ENCODE measurements at places on chromosomes 3 and 15.

DNA sequence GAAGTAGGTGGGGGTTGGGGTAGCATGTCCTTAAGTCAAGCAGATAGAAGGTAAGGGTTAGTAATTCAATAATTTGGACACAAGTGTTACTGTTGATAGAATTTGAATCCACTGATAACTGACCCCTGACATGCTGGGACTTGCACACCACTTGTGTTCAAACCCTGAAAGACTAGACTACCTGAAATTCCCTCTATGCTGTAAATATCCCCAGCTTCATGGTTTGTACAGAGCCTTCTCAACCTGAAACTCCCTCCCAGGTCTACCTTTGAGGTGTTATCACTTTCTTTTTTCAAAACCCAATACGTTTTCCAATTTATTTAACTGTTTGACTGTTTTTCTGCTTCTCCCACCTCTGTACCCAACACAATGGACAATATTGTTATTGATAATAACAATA is 459.6 kb downstream of the NLGN1 start:
- DNase-seq, result no peak

DNA sequence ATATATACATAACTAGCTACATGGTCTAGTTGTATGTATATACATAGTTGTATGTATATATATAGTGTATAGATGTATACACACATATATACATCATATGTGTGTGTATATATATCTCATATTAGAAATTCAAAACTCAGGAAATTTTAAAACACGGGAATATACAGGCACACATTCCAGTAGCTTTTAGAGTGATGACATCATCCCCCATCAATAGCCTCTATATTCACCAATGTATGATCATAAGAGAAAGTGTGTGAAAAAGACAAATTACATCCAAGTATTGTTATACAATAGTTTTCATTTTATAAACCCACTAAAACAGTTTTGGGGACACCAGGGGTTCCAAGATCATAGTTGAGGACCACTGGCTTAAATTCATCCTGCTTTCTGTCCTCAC is 23.0 kb downstream of the SCN10A start:
- DNase-seq, result no peak

GRCh38 chr15:74773731-74774252 is 8.1 kb upstream of the CSK start:
- DNase-seq, result no peak

- no peak for DNase-seq
Observed at GRCh38 chr15:49045751-49046219, 461 bp downstream of the SECISBP2L start.

DNA sequence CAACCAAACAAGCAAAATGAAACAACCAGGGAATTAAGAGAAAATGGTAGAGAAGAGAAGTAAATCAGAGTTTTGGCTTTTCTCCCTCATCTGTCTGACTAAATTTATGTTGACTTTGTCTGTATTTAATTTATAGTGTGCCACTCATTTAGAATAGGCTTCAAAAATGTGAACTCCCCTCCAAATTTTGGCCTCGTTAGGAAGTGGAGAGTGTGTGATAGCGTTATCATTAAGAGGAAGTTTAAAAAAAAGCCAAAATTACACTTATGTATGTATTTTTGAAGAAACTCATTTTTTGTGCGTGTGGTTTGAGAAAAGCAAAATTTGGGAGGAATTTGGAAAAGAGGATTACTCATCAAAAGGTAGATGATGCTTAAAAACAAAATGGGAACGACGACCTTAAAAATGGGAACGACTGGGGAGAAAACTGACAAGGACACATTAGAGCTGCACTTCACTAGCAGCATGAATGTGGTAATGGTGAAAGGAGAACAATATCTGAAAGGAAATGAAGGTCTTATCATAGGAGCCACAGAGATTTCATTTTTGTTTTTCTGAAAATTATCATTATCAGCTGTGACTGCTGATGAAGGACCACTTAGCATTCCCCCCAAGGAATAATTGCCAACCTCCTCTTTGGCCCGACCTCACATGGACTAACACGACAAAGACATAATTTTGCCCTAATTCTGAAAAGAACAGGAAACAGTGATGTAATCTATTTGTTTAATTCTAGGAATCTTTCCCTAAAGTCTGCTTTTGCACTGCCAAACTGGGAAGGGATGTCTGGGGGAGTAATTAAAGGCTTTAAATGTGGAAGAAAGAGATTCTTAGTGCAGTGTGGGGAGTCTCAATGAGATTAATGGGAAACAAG is 163.2 kb upstream of the P2RY1 start:
- no peak for DNase-seq

- DNase-seq, result no peak
Observed at GRCh38 chr15:58214591-58215340, 76.6 kb downstream of the AQP9 start.

DNA sequence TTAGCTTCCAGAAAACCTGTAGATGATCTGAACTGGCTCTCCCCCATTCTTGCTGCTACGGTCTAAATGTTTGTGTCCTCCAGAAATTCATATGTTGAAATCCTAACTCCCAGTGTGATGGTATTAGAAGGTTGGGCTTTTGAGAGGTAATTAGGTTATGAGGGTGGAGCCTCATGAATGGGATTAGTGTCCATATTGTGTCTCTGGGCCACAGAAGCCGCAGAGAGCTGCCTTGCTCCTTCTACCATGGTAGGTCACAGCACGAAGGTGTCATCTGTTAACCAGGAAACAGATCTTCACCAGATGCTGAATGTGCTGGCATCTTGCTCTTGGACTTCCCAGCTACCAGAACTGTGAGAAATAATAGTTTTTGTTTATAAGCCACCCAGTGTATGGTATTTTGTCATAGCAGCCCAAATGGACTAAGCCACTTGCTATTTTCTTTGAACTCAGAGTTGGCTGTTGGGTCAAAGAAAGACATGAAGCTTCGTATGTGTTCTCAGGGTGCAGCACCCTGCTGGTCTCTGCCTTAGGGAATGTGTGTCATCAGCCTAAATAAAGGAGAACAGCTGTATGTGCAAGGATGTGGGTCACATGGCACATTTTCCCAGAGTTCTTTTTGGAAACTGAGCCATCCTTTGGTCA is 317.5 kb upstream of the SLCO3A1 start:
- no peak for DNase-seq

- DNase-seq, result no peak
Observed at GRCh38 chr3:125055913-125056745, at the start of gene HEG1. Gene HEG1, minus strand, starts transcription at chr3:125055997. Its CDS starts 107 bp downstream, at chr3:125055890.

Data from AG04449 (cell line).